Vagina (tissue), 2 donors: ENCODE measurements at places on chromosomes 4 and X.

DNA sequence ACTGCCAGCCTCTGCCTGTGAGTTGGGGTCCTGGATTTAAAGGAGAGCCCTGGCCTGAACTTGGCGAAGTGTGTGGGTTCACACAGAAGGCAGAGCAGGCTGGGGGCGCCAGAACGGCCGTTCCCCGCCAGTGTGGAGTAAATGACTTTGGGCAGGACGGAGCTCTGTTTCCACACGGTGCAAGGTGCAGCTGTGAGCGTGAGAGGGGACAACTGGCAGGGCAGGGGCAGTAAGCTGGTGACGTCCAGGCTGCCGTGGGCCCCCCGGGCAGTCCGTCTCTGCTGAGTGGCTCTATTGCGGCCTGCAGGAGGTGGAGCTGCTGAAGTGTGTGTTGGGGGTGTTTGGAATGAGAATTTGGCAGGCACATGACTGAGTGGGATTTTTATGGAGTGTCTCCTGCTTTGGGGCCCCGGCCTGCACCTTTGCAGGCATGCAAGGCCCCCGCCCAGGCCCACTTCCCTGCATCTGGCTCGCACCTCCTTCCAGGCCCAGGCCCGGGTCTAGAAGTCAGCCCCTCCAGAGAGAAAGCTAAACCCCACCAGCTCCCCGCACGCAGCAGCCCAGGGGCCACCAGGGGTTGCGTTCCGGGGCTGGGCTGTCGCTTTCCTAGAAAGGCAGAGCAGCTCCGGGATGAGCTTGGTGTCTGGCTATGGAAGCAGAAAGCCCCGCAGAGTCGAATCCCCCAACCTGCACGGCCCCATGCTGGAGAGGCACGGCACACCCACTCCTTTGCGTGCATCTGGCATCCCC lies 62.2 kb upstream of the GRPEL1 start:
- no peak for DNase-seq

- DNase-seq = no peak
Measured at GRCh38 chr4:76386566-76387305, 34.2 kb downstream of the CCDC158 start.

- no peak for DNase-seq
Measured at GRCh38 chr4:19888587-19888986, 363.1 kb upstream of the SLIT2 start.

DNA sequence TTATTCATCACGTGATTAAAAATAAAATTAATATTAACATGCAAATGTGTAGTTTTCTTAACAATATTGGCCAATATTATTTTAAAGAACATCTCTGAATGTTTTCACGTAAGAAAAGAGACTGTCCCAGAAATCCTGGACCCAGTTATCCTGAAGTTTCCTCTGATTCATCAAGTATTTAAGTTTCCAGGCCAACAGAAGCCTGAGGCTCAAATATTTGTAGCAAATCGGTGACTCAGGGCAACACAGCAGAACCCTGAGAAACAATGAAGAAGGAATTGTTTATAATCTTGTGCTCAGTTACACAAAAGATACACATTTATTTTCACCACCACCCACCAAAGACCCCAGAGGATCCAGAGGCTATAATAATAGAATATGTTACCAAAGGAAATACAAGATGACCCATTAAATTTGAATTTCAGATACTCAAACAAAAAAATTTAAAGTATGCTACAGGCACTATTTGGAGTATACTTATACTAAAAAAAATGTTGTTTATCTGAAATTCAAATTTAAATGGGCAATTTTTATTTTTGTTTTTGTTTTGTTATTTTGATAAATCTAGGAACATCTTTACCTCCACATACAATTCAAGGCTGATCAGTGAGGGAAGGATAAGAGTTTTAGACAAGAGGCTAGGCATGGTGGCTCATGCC lies 33.9 kb upstream of the SLC7A11 start:
- DNase-seq = no peak

GRCh38 chr4:124945422-124945821 lies 232.9 kb upstream of the ANKRD50 start:
- no peak for DNase-seq

- no peak for DNase-seq
Measured at GRCh38 chrX:124362072-124362471, 15.7 kb downstream of the SH2D1A start.

DNA sequence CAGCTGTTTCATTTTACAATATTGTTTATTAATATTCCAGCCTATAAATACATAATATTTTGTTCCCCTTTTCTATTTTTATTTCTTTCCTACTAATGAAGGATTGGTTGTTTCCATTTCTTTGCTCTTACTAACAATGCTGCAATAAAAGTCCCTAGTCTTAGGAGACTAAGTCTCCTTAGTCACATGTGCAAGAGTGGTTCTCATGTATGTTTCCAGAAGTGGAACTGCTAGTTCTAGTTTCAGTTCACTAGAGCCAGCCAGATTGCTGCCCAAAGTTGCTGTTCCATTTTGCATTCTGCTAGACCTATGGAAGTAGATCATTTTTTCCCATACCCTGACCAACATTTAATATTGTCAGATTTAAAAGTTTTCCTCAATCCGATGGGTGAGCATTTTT lies 44.3 kb downstream of the CNGA1 start:
- no peak for DNase-seq

DNA sequence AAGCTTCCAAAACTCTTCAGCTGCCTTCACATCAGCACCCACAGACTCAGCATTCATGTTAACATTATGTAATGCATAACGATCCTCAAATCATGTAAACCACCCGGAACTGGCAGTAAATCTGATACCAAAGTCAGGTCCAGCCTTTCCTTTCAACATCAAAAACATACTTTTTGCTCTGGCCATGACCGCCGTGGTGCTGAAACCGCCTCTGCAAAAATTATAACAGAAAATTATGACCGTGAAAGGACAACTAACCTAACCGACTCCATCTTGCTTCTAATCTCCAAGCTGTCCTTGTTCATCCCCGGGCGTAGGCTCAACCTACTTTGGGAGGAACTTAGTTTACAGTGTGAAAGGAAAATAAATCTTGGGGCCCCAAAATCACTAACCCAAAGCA lies 51.6 kb downstream of the TRMT44 start:
- DNase-seq = no peak

DNA sequence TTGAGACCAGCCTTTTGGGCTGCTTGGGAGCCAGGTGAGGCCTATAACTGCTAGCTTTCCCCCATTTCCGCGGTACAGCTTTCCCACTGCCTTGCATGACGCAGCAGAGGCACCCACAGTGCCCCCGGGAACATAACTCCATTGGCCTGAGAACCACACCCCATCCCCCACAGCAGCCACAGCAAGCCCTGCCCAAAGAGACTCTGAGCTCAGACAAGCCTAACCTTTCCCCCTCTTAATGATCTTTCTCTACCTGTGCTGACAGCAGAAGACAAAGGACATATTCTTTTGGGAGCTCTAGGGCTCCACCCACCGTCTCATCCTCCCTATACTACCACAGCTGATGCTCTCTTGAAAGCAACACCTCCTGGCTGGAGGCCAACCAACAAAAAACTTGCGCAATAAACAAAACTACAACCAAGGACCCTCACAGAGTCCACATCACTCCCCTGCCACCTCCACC lies 114.8 kb downstream of the FANCB start:
- DNase-seq = no peak

DNA sequence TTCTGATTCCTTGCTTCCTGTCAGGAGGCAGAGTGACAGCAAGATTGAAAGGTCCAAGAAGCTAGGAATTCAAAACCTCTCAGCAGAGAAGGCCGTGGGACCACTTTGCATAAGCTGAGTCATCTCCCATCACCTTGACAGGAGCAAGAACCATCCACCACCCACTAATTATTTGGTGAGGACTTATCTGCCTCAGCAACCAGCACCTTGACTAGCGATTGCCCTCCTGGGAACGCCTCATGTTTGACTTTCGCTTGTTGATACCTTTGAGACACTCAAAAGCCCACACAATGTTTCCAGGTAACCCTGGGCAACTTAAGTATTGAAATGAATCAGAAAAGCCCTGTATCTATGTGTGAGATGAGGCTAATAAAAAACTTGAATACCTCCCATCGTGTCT lies 233.5 kb upstream of the GYPA start:
- DNase-seq = no peak

- no peak for DNase-seq
Measured at GRCh38 chr4:146063143-146063542, 112.4 kb upstream of the LSM6 start.

DNA sequence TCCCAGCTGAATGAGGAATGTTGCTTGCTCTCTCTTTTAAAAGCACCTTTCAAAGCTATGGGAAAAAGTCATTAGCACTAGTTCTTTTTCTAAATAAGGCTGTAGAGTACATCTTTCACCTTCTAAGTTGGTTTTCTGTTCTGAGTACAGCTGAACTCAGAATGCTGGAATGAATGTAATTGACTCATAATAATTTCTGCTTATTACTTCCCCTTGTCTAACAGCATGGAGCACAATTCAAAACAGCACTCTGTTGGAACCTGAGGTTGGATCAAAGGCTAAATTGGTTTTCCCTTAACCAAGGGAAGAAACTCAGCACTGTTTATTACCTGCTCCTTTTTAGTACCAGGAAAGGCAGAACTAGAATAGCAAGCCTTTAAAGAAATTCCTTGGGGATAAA lies 33.5 kb upstream of the CYP2U1 start:
- DNase-seq = no peak

GRCh38 chr4:69984030-69984443 lies 11.7 kb upstream of the STATH start:
- DNase-seq = no peak

DNA sequence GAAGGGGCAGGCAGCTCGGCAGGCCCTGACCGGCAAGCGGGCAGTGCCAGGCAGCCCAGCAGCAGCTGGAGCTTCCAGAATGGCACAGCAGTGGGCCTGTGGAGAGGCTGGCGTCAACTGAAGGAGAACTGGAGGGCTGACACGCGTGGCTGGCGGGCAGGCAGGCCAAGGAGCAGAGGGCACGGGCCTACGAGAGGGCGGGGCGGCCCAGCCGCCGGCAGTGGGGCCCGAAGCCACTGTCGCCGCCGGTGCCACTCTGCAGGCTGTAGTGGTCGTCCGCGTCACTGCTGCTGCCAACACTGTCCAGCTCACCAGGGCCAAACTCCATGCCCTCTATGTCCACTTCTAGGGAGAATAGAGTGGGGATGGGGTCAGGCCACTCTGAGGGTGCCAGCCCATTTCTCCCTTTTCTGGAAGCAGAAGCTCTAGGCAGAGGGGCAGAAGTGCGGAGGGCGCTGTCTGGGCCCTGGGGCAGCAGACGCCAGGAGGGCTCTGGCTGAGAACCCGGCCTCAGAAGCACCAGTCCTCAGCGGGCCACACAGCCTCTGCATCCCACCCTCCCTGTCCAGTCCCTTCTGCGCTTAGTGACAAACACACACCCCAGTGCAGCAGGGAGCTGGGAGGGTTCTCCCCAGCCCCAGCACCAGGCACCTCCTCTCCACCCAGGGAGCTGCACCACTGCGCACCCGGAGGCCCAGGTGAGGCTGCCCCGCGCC lies 8.6 kb upstream of the HAUS3 start:
- DNase-seq = no peak

DNA sequence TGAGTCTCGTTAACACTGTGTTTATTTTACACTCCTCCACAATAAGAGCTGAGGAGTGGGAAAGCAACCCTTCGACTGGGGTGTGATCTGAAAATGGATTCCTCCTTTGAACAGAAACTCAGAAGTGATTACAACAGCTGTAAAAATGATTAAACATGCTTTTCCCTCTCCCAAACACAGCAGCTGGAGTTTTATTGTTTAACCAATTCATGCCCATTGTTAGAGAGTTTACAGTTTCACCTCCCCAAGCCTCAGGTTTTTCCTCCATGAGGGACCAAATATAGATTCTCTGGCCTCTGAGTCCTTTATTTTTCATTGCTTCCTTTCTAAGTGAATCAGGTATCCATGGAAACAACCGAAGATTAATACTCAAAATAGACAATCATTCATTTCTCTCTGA lies 263.0 kb upstream of the TAPT1 start:
- DNase-seq = no peak

DNA sequence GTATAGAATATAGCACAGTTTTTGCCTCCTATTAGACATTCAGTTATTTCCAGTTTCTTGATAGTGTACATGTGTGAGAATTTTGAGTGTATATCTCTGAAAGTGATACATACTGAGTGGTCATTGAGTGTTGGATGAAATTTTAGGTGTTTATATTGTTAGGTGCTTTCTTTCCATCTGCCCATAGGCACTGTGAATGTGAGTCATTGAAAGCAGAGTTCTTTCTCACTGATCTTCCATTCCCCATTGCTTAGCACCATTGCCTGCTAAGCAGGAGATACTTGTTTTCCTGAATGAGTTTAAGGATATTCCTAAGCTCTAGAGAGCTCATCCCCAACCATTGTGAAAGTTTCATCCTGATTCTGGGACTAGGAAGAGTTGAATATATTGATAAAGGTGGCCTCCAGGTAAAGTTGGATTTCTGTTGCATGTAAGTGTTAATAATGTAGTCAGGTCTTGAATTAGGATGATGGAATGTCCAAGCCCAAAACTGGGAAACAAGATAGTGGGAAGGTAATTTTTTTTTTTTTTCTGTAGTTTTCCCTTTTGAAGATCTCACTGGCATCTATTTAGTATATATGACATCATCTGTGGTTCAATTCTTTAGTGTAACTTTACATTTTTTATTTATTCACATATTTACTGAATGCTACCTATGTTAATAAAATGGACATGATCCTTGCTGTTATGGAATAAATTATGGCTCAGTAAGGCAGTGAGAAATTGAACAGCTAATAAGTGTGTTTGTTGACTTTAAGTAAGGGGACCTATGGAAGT lies 22.1 kb downstream of the UBE2K start:
- no peak for DNase-seq

- DNase-seq = no peak
Measured at GRCh38 chr4:21013501-21013900, 313.2 kb downstream of the PACRGL start.

DNA sequence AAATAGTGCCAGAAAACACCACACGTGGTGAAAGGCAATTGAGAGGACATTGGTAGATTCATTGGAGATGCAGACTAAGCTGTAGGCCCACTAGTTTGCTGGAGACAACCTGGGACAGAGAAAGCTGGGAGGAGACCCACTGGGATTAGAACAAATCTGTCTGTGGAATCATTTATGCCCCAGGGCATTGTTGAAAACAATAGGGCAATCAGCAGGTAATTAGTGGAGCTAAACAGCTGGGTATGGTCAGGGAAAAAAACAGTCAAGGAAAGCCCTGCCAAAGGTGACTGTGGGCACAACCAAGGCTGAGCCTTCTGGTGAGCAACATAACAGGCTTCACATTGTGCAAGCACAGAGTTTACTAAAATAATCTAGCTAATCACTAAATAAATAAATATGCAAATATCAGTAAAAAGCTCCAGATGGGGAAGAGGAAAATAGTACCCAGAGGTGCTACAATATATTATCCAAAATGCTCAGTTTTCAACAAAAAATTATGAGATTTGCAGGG lies 9.0 kb downstream of the TCEAL3 start:
- no peak for DNase-seq

DNA sequence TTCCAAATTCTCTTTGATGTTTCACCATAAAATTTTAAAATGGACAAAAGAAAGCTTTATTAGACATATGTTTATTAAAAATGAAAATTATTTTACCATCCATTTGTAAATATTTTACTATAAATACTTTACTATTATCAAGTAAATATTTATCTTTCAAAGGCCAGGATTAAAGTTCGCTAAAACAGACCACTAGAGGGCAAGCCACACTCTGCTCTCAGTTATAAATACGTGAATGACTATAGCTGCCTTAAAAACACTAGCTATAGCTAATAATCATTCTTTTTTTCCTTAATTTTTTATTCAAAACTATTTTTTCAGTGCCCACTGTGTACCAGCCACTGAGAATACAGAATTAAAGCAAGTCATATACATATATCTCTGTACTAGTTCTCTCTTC lies 38.6 kb downstream of the UNC5C start:
- no peak for DNase-seq
